Ureter (tissue), 1 donor: ENCODE measurements at places on chromosomes 16 and 17. TPM values are rescaled to one million over a fixed set of nuclear protein-coding genes. Genes with fewer than 3 reads are reported as not detected.

Gene EPX
- not detected for total RNA-seq

GRCh38 chr17:82439829-82440365, 10.7 kb downstream of the CYBC1 start:
- no peak for DNase-seq

DNA sequence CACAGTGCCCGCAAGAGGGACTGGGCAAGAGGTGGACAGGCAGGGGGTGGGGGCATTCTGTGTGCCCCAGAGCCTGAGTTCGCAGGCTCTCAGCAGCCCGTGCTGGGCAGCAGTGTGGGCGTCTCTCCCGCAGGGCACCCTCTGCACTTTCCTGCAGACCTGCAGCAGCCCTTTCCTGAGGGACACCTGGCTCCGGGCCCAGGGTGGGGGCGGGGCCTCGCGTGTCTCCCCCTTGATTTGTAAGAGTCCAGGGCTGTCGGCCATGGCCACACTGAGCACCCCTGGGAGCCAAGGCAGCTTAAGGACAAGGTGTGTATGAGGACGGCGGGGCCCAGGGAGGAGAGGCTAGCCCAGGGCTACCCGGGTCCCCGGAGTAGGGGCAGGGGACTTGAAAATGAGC, 33.4 kb upstream of the SLC38A10 start:
- DNase-seq: no peak

DNA sequence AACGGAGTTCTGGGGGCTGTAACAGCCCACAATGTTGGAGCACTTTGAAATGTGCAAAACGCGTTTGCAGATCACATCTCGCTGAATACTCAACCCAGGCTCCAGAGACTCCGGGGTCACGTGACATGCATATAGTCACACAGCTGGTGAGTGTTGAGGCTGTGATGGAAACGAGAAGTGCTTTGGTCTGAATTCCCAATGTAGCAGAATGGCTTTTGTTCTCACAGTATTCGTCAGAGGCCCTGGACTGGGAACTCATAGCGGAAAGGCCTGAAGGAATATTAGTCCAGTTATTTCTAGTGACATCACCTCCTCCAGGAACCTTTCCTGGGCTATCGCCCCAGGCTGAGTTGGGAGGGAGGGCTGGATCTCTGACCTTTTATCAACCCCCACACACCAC, 95.8 kb upstream of the CRHR1 start:
- DNase-seq: no peak

Gene CHP2
- 7.9 TPM for total RNA-seq

DNA sequence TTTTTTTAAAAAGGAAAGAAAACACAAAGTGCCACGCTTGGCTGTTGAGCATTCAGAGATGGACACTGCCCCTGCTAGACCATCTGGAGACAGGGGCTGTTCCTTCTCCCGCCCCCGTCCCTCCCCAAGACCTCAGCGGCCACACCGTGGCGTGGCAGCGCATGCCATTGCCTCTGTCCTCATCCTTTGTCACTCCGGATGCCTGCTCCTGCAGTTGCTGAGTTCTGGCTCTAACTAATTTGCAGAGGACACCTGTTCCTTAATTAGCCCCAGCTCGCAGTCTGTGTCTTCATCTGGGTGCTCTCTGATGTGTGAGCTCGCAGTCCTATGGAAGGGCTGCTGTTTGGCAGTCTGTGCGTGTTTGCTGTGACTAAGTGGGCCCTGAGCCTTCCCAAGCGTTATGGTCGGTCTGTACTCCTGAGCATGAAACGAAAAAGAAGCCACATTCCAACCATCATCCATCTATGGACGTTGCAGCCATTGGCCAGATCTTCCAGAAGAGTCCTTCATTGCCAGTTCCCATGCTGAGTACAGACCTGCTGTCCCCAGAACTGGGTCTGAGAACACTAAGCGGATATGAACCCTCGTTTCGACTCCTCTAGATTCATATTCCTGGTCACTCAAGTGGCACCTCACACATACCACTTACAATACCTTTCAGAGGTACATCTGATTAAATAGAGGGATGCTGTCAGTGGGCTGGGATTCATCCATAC, 40.9 kb upstream of the NAT9 start:
- DNase-seq: no peak

GRCh38 chr16:85563515-85564276, 49.4 kb upstream of the GSE1 start:
- DNase-seq: no peak

GRCh38 chr16:52707676-52708337, 160.9 kb upstream of the TOX3 start:
- DNase-seq: no peak

DNA sequence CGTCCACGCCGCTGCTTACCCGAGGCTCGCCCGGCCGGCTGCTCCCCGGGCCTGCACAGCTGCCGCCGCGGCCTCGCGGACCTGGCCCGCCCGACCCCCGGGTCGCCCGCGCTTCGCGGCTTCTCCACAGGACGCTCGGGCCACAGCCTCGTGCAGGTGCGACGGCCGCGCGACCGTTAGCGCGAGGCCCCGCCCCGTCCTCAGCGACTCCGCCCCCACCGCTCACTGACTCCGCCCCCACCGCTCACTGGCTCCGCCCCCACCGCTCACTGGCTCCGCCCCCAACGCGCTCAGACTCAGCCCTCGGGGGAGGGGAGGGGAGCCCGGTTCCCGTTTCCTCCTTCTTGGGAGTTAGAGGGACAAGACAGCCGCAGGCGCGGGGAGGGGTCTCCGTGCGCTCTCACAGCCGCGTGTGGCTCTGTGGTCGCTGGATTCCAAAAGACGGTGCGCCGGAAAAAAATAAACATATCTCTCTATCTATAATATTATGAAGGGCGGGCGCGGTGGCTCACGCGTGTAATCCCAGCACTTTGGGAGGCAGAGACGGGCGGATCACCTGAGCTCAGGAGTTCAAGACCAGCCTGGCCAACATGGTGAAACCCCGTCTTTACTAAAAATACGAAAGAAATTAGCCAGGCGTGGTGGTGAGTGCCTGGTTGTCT, at the start of gene MEIOB:
Gene MEIOB, minus strand, starts transcription at position 191 of the 662 bp plus-strand sequence. CDS start 3,989 bp downstream, outside the sequence.
- no peak for DNase-seq

- peak; percentile 69 for DNase-seq
These were observed 1.2 kb upstream of the FGF11 start for GRCh38 chr17:7437950-7438614.

Gene ZACN
- total RNA-seq: not detected

Gene KCNJ16
- not detected for total RNA-seq

GRCh38 chr17:64146418-64147109, 16.6 kb upstream of the ERN1 start:
- peak; percentile 87 for DNase-seq
